Stimulated activated CD8-positive, alpha-beta memory T cell treated with anti-CD3 and anti-CD28 coated beads, Interleukin-12 subunit alpha, Interleukin-12 subunit beta, amount 100 ng/mL, for 4 hours (primary cell): ENCODE measurements at places on chromosomes 2 and 18.

DNA sequence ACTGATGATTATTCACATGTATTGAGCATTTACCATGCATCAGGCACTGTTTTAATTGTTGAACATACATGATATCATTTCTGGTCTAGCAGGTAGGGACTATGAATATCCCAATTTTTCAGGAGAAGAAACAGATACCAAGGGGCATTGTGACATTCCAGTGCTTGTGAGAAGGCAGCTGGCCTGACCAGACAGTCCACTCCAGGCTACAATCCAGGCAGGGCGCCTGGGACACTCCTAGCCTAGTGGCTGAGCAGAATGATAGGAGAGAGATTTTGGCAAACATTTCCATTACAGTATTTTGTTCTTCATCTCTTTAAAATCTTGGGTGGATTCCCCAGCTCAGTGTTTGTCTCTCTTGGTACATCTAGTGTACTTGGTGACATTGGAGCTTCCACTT is 24.9 kb downstream of the ZNF892 start:
- no peak for DNase-seq

- no peak for DNase-seq
Measured at GRCh38 chr2:46048693-46049092, 248.5 kb upstream of the EPAS1 start.

DNA sequence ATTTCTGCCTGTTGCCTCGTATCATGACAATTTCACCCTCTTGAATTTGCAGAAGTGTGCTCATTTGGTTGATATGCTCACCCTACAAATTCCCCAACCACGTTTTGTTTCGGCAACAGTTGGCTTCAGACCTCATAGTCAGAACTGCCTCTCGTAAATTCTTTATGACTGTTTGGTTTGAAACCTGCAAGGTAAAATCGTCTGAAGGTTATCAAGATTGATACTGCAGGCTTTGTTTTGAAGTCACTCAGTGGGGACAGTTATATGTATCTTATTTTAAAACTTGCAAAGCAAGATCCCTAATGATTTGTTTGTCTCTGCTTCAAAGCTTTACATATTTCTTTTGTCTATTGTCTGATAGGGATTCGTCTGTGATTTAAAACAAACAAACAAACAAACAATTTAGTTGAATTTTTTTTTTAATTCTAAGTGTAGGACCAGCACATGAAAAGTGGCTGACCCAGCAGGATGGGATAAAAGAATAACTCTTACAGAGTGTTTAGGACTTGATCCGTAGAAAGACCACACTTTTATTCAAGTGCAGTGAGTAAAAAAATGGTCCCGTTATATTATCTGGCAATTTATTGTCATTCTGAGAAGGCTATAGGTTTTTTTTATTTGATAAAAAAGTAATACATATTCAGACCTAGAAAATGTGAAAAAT is 45.7 kb upstream of the MYCN start:
- no peak for DNase-seq

- DNase-seq: no peak
Measured at GRCh38 chr18:79410171-79410641, 14.5 kb downstream of the NFATC1 start.

DNA sequence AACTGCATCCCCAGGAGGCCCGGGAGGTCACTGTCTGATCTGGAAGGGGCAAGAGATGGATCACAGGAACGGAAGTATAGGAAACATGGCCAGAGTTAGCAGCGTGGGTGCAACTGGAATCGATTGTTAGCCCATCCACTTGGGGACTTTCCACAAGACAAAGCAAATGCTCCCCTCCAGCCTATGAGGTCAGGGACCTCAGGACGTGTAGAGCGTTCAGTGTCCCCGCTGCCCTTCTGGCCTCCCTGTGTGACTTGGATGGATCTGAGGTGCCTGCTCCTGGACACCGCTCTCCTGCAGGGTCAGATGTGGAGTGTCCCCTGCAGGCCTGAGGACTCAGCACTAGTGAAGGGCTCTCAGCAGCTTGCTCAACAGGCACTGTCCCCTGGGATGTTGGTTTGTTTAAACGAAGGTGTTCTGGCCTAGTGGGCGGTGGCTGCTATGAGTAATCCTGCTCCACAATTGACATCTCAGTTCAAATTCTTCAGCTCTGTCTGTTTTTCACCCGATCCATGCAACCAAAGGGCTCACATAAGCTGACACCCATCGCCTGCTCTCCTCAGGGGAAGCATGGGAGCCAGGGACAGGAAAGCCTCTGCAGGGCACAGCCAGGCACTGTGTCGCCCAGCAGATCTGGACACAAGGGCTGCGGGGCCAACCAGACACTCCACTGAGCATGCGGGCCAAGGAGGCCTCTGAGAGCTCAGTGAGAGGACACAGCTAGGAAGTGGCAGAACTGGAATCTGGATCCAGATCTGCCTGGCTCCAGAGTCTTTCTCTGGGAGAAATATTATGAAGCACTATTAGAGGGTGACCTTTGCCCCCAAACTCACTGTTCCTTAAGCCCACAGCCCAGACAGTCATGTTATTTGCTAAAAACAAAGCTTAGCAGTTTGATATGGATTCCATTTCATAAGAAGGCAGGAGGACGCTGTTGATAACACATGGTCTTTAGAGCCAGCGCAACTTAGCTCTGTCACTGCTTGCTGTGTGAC is 78.5 kb downstream of the RHOB start:
- no peak for DNase-seq

- DNase-seq: no peak
Measured at GRCh38 chr2:42261518-42262195, 92.5 kb downstream of the EML4 start.

GRCh38 chr2:140128909-140129308 is 1348.7 kb upstream of the NXPH2 start:
- no peak for DNase-seq

DNA sequence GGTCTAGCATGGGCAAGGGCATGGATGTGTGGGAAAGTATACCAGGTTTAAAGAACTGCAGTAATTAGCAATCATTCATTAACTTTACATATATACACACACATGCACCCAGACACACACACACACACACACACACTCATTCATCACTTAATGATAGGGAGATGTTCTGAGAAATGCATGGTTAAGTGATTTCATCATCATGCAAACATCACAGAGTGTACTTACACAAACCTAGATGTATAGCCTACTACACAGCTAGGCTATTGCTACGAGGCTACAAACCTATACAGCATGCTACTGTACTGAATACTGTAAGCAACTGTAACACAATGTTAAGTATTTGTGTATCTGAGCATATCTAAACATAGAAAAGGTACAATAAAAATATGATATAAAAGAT is 83.6 kb downstream of the COLEC12 start:
- DNase-seq: no peak

DNA sequence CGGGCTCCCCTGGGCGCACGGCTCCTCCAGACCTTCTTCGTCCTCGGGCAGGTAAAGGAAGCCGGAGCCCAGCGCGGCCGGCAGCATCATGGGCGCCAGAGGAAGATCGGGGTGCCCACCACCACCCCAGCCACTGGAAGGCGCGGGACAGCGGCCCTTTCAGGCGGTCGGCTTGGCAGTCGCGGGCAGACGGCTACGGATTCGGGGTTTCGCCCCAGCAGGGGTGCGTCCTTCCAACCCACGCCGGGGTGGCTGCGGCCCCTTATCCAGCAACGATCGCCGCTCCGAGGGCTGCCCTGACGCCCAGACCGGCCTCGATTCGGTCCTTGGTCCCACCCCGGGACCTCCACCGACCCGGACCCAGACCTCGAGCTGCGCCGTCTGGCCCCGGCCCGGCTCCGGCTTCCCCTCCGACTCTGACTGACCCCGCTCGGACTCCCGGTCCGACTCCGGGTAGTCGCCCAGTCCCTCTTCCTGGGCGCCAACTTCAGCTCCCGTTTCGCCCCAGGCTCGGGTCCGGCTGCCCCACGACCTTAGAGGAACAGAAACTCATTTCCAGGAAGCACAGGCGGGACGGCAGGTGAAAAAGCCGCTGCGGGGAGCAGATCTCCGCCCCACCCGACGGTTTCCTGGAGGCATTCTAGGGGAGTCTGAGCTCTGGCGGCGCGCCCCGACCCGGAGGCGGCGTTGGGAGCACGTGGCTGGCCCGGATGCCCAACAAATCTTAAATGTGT is 30.2 kb upstream of the SSB start:
- no peak for DNase-seq

- DNase-seq: no peak
Measured at GRCh38 chr2:27214941-27215340, 2.2 kb upstream of the CAD start.

- no peak for DNase-seq
Measured at GRCh38 chr18:55372209-55372608, 215.8 kb downstream of the TCF4 start.

DNA sequence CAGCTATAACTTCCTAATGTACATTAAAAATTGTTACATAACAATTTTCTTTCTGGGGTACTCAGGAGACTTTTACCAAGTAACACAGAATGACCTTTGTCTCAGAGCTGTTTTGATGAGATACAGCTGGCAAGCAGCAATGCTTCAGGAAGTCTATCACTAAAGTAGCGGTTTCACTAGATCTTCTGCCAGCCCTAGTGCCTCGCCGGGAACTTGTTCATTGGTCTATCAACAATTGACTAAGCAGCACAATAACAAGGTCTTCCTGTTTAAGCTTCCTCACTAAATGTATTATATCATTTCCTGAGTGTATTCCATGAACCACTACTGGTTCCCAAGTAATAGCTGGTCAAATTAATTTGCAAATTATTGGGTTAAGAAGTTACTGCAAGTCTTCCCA is 69.2 kb downstream of the TRIP12 start:
- DNase-seq: peak; percentile 7

DNA sequence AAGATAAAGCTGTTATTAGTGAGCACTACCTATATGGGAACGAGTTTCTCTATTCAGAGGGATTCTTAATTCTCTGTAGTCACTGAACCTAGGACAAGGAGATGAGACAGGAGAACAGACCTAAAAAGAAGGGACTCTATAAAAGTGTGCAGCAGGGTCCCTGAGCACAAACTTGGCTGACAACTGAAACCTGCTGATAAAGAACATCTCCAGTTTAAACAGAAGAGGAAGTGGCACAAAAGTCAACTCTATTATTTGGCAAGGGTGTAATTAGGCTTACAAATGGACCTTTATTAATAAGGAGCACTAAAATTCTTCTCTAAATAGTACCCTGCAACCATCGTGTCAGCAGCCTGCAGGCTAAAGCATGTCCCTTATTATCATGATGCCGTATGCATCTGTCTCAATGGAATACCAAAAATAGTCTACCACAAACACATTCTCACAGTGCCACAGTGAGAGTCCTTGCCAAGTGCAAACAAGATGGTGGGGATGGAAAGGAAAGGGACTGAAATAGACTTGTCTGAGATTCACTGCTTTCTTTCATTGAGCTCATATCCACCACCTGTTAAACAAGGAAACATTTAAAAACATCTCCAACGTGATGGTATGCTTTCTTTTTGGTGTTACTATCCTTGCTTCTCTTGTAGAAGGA is 260.2 kb downstream of the INSIG2 start:
- DNase-seq: no peak

DNA sequence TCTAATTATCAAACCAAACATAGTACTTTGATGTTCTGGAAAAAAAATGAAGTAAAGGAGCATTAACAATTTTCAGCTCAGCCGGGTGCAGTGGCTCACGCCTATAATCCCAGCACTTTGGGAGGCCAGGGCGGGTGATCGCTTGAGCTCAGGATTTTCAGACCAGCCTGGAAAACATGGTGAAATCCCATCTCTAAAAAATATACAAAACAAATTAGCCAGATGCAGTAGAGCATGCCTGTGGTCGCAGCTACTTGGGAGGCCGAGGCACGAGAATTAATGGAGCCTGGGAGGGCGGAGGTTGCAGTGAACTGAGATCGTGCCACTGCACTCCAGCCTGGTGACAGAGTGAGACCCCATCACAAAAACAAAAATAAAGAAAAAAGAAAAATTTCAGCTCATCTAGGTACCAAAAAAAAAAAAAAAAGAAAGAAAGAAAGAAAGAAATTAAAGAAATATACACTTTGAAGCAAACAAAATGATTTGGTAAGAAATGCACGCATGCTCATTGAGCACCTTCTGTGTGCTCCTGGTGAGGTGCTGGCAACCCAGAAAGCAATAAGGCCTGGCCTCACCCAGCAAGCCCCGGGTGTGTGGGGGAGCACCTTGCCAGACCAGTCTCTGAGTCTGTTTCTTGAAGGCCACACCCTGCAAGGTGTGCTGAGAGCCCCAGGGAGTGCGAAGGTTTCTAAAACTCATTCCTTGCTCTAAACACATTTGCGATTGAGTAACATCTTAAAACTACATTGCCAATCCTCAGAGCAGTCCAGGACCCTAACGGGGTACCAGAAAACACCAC is 133.5 kb downstream of the TFCP2L1 start:
- no peak for DNase-seq

GRCh38 chr2:235737840-235738239 is 244.0 kb downstream of the AGAP1 start:
- DNase-seq: no peak

DNA sequence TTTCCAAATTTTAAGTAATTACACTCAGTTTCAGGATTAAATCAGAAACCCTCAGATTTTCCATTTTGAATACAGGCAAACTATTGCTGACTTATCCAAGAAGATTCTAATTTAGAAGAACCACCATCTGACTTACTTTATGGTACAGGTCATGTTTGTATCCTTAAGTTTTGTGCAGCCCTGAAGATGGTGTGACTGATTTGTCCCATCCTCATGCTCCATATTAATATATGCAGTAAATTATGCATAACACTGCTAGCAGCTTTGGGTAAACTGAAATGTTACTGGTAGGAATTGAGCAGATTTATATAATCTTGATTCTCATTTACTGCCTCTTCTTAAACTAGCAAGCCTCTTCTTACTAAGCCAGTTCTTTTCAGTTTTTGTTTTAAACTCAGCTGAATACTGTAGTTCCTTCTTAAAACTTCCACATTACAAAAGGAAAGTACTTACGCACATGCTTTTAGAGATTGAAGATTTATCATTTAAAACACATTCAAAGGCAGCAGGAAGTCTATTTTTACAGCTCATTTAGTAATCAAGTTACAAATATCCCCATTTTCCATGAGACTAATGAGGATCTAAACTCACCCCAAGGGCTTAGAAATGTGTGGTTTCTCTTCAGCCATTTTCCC is 25.7 kb downstream of the MEX3C start:
- DNase-seq: no peak

DNA sequence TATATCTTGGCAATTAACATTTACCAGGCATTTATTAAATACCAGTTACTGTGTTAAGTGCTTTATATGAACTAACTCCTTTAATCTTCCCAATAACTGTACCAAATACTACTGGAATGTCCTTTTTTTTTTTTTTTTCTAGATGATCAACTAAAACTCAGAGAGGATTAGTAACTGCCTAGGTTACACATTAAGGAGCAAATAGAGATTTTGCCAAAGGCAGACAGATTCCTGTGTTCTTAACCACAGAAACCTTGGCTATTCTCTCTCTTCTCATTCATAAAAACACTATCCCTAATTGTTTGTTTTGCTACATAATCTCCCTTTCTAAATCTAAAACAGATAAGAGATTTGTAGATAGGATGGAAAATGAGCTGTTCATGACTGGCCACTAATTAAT is 13.3 kb downstream of the DHX57 start:
- no peak for DNase-seq

DNA sequence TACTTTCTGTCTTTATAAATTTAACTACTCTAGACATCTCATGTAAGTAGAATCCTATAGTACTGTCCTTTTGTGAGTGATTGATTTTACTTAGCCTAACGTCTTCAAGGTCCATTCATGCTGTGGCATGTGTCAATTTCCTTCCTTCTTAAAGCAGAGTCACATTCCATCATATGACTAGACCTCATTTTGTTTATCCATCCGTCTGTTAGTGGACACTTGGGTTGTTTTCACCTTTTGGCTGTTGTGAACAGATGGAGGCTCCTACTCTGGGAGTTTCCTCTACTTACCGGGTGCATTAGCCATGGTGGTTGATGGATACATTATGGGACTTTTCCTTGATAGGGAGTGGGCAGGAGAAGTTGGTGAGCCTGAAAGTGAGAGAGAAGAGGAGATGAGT is 6.4 kb upstream of the PDIA6 start:
- no peak for DNase-seq
